NCI-H1930 (cell line): ENCODE measurements at places on chromosomes 4 and X.

DNA sequence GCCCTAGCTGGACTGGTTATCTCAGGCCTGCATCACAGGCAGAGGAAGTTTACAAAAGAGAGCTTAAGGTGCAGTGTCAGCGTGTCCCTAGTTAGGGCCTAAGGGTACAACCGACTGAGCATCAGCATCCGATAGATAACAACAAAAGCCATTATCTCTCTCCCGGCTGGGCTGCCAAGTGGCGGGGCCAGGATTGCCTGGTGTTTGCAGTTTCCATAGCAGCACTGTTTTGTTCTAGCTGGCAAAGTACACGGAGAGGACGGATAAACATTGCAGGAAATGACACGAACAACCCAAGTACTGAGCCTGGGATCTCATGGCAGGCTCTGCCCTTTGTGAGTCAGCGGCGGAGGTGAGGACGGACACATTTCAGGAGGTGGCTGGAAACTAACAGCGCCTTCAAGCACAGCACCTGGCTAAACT is 104.7 kb upstream of the NOCT start:
- DNase-seq = peak; percentile 86

DNA sequence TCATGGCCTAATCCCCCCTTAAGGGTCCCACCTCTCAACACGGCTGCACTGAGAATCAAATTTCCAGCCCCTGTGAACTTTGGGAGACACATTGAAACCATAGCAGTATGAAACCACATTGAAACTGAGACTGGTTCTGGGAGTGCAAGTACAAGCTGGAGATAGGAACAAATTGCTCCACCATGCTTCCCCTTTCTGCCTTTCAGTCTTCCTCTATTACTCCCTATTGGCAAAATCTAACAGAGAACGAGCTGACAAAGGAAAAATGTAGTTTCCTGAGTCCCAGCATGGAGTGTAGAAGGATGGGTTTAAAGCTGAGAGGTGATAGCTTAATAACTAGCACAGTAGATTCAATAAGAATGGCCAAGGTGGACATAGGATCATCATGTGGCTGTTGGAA is 161.7 kb upstream of the RPL34 start:
- no peak for DNase-seq

DNA sequence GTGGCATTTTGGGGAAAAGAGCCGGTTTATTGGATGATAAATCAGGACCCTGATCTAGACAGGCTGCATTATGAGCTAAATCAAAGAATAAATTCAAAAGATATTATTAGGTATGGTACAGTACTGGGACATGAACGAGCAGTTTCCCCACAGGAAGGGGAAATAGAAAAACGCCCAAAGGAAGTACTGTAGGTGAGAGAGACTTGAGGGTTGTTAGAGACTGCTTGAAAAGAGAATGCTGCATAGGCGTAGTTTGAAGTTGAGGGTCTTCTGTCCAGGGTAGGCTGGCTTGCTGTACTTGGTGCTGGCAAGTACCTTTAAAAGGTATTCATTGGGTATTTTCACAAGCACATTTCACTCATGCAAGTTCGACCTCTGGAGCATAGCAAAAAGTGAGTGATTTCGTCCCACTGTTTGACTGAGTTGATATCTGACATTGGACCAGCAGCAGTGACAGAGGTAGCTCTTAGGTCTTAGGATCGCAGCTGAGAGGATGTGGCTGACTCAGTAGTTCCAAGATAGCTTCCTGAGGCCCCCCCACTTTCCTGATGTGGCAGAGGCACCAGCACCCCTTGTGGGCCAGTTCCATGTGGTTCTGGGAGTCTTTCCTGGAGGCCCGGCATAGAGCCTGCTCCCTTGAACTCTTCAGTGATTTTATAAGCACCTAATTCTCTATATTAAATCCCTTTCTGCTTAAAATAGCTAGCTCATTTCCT is 64.3 kb downstream of the TMEM131L start:
- DNase-seq = no peak

DNA sequence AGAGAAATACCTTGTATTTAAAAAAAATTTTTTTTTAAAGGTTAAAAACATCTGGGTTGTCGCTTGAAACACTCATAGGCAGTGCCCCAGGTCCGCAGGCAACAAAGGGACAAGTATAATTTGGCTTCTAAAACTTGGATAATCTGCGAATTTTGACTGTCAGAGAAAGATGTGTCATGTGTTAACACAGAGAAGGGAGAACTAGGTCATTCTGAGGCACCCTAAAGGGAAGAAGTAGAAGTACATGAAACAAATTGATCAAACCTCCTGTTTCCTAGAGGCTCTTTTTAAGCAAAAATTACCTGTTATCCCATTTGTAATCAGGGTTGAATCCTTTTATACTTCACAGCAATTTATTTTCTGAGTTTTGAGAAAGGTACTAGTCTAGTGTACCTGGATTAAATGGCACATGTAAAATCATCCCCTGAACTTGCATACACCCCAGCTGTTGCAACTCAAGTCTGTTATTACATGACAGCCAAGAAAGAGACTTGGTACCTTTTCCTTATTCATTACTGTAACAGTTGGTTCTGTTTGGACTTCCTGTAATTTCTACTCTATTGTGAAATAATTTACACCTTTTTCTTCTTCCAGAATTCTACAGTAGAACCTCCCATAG is 1.7 kb downstream of the SRD5A3 start:
- DNase-seq = peak; percentile 95

DNA sequence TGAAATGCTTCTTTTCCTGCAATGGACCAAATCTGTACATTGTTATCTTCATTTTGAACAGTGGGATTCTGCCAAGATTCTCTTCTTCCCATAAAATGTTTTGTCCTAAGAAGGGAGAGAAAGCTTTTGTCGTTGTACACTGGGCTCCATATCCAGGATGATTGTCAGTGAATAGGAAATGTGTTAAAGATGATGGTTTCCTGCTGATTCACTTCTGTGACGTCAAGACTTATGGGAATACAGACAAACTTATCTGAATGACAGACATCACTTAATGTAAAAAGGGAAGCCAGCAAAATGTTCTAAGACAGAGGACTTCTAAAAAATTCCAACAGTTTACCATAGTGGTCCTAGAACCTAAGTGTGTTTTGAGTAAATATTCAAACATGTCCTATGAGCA is 53.7 kb upstream of the HPF1 start:
- DNase-seq = no peak

DNA sequence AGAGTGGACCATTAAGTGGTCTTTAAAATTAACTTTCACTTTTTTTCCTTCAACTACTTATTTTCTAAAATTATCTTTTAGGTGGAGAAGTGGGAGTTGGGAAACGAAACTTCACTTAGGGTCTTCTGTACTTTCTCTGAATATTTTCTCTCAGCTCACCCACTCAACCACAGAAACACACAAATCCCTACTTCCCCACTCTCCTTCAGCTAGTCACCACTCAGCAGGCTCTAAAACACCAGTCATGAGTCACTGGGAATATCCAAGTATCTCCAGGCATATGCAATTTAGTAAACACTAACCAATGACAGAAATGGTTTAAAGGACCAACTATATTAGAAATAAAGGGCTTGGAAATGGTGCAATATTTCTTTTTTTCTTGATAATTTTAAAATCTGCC is 153.0 kb upstream of the RPS6KA6 start:
- DNase-seq = no peak

DNA sequence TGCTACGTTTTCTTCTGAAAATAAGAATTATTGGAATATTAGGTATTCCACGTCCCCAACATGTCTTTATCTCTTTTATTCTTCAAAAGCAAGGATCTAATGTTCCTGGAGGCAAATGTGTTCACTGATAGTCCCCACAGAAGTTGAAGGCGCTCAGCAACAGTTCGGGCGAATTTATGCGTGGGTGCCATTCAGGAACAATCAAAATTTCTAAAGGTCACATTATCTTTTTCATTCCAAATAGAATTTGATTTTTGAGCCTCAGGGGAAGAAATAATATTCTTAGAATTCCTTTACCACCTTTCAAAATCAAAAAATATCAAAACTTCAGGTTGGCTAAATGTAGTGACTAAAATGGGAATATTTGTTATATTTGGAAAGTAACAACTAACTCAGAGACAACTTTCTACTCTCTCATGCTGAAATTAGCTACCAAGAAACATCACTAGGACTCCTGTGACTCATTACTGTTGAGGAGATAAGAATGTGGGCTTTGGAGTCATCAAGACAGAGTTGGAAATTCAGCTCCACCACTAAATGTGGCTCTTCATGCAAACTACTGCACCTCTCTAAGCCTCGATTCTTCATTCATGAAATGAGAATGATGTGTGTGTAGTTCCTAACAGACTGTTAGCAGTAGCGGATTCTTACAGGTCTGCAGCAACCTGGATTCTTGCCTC is 72.3 kb upstream of the KIT start:
- DNase-seq = no peak

DNA sequence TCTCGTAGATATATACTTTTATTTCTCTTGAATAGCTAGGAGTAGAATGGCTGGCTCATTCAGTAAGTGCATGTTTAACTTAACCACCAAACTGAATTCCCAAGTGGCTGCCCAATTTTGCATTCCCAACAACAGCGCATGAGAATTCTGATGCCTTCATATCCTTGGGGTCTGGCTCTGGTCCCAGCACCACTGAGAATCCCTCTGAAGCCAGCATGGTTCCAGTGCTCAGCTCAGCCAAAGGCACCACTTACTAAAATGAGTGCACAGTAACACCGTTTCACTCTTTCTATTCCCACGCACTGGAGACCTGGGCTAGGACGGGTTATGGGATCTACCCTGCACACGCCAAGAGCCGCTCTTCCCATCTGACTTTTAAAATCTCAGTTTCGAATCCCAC is 60.4 kb downstream of the CASP3 start:
- no peak for DNase-seq

DNA sequence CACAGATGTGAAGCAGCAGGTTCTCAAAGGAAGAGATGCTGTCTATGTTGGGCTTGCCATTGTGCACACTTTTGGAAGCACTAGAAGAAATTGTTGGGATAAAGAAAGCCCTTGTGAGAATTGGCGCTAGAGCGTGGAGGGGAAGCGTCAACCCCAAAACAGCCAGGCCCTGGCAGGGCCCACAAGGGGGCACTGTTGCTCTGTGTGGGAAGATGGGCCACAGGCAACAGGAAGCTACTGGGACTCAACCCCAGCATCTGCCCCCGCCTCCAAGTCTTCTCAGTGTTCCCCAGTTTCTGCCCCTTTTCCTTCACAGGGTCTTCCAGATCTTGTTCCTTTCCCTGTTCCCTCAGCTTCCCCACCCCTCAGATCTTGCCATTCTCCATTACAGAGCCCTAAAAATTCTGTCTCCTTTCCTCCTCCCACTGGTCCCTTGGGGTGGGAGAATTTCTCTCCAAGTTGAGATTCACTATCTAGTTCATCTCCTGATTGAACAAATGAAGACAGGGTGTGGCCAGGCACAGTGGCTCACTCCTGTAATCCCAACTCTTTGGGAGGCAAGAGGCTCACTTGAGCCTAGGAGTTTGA is 85.5 kb downstream of the STARD8 start:
- peak; percentile 1 for DNase-seq

- DNase-seq = no peak
Measured at GRCh38 chr4:152264106-152264505, 271.8 kb downstream of the FBXW7 start.

GRCh38 chr4:88858752-88859151 is 161.1 kb upstream of the NAP1L5 start:
- no peak for DNase-seq

DNA sequence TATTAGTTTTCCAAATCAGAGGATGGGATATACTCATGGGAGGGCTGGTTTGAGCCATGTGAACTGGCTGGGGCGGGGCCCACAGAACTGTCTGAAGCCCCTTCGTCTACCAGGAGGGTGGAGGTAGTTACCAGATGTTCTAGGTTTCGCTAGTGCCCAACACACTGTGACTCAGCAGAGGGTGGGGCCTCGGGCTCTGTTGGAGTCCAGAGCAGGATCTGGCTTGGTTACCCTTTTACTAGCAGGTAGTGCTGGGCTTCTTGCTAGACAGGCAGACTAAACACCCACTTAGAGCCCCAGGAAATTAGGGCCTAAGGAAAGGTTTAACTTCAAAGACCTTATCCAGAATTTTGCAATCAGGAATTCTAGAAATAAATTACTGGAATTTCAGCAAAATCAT is 56.2 kb upstream of the CHRDL1 start:
- no peak for DNase-seq

- DNase-seq = no peak
Measured at GRCh38 chr4:141565379-141566089, 70.8 kb upstream of the IL15 start.

GRCh38 chr4:6749340-6750171 is 33.0 kb upstream of the KIAA0232 start:
- DNase-seq = no peak

- no peak for DNase-seq
Measured at GRCh38 chrX:56281789-56282188, 49.6 kb downstream of the KLF8 start.

GRCh38 chr4:186500721-186501304 is 54.6 kb downstream of the MTNR1A start:
- DNase-seq = no peak

DNA sequence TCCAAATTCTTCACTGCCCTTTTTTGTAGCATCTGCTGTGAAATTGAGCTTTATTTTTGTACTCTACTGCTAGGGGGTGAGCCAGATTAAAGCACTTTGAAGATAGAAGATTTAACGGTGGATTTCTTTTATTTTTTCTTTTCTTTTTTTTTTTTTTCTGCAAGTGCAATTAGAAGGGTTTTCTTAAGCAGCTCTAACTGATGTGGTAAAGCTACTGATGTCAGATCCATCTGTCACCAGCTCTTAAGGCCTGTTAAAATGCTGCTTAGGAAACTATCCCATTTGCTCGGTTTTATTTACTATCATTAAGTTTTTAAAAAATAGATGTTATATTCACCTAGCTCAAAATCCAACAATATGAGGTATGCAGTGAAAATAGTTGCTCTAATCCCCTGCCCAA is 7.1 kb downstream of the NDUFA1 start:
- no peak for DNase-seq

DNA sequence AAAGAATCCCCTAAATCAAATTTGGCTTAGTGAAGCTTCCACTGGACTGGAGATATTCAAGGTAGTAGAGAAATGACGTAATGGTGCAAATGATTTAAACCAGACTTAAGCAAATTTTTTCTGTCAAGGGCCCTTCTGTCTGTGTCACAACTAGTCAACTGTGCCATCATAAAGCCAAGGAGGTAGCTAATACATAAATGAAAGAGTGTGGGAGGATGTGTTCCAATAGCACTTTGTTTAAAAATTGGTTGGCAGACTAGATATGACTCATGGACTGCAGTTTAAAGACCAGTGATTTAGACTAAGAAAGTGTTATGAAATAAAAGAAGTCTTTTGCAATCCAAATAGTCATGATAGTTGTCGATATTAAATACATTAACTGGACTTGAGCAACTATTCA is 24.3 kb upstream of the TEX13C start:
- DNase-seq = no peak

GRCh38 chr4:21947791-21948346 is 703 bp downstream of the KCNIP4 start:
- no peak for DNase-seq

- no peak for DNase-seq
Measured at GRCh38 chrX:20664774-20665173, 398.1 kb upstream of the RPS6KA3 start.

GRCh38 chrX:64977830-64978229 is 1.6 kb upstream of the ZC4H2 start:
- DNase-seq = no peak

DNA sequence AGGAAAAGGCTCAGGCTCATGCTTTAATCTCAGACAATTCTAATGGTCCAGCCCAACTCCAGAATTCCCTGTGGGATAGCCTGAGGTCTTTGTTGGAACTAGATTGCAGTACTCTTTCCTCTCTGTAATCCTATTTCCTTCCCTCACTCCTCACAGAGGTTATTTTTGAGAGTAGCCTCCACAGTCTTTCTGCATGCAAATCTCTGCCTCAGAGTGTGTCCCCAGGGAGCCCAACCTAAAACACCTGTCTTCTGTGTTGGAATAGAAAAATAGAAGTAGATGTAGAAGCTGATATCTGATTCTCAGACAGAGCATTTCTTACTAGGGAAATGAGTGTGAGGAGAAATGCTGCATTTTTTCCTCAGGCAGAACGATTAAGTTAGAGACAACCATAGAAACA is 915.5 kb upstream of the EPHA5 start:
- DNase-seq = no peak
